ENCODE measurements at places on chromosomes 13 and 19. TPM values are rescaled to one million over a fixed set of nuclear protein-coding genes. Genes with fewer than 3 reads are reported as not detected.
A peak's percentile ranks its signal among the peaks of the same experiment; 100 is the strongest.

- DNase-seq = no peak
- H3K4me1 ChIP-seq = no peaks in the 10 kb centered on the region
- peak overlapping the region; percentile 28 for H3K4me3 ChIP-seq
- peaks cover 3% of the 10 kb centered on the region for H3K36me3 ChIP-seq
Measured at GRCh38 chr13:48404952-48405351, 8.0 kb downstream of the LPAR6 start.

DNA sequence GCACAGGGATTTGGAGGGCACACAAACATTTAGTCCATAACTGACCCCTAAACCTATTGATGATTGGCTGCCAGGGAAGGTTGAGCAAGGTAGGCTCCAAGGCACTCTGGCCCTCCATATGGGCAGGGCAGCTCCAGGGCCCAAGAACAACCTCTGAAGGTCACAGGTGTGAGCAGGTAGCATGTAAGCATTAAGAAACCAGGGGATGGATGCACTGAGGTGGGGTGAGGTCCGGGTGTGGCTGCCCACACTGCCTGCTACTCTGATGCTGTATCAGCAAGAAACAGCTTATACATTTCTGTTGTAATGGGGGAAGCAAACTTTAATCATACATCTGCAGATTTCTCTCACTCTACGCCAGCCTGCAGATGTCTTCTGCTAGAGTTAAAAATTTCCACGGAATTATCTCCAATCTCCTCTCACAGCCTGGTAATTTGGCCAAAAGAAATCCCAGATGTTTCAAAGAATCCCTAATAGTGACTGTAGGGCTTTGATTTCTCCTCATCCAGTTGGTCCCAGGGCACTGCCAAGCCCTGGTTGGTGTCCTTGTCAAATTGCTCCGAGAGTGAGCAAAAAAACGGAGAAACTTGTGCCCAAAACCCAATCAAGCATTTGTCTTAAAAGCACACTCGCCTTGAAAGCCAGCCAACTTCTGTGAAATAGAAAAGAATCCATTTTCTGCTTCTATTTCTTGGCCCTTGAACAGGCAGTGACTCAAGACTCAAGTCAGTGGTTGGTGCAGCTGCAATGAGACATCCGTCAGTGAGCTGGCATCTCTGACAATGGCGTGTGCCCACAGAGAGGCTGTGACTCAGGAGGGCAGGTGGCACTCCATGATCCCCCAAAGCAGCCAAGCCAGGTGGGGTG lies 72.5 kb upstream of the MRI1 start:
- no peak overlapping the region for H3K27ac ChIP-seq
- H3K27me3 ChIP-seq = no peaks in the 10 kb centered on the region
- no peak for DNase-seq
- H3K4me1 ChIP-seq = no peaks in the 10 kb centered on the region

DNA sequence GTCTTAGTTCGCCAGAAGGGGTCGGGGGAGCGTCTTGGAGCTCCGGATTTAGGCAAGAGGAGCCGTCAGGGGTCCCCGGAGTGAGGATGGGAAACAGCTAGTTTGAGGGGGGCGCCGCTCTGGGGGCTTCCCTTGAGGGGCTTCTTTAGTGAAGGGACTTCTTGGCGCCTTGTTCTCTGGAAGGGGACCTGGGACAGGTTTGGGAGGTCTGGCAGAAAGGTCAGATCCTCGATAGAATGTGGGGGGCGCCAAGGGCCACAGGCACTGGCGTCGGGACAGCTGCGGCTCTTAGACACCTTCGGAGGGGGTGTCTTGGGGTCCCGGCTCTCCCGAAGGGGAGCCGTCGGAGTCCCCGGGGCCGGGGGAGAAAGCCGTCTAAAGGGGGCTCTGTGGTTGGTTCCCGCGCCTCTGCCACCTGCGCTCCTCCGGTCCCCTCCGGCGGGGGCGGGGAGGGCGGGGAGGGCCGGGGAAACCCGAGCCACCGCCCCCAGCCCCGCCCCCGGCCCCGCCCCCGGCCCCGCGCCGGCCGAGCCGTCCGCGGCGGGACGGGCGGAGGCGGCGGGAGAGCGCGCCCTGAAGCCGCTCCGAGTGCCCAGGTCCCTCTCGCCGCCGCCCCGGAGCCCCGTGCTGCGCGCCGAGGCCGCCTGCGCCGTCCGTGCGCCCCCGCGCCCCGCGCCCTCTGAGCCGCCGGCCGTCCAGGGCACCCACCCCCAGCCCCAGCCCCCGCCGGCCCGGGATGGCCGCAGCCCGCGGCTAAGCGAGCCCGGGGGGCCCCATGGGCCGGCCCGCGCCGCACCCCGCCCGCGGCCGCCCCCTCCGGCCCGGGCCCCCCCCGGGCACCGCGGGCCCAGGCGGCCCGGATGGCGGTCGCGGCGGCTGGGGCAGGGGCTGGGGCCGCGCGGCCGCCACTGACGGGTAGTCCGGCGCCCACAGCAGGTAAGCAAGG lies at the start of gene NRTN:
Gene NRTN, plus strand, starts transcription at position 552 of the 946 bp plus-strand sequence. CDS start 19,099 bp downstream, outside the sequence.
- no peaks in the 10 kb centered on the region for H3K36me3 ChIP-seq
- H3K27ac ChIP-seq = no peak within 1 kb of the TSS
- DNase-seq = no peak
- peaks cover 70% of the 10 kb centered on the region for H3K27me3 ChIP-seq
- H3K4me3 ChIP-seq = peak within 1 kb of the TSS; percentile 43
- H3K4me1 ChIP-seq = no peaks in the 10 kb centered on the region

DNA sequence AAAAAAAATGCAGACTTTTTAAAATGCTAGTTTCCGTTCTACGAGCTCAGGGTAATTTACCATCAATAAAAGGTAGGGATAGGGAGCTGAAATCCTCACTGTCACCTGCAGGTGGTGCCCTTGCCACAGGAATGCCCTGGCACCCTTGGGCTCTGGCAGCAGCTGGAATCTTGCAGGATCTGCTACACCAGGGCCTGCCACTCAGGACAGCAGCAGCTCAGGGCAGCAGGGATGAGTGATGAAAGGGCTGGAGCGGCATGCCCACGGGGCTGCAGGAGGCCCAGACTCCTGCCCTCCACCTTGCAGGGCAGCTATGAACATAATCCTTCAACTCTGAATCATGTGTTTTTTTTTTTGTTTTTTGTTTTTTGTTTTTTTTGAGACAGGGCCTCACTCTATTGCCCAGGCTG lies 54.0 kb downstream of the GNG7 start:
- H3K4me1 ChIP-seq = no peaks in the 10 kb centered on the region
- no peak overlapping the region for H3K27ac ChIP-seq
- H3K36me3 ChIP-seq = no peaks in the 10 kb centered on the region
- H3K27me3 ChIP-seq = no peaks in the 10 kb centered on the region
- peak; percentile 78 for DNase-seq
- H3K4me3 ChIP-seq = no peak overlapping the region

DNA sequence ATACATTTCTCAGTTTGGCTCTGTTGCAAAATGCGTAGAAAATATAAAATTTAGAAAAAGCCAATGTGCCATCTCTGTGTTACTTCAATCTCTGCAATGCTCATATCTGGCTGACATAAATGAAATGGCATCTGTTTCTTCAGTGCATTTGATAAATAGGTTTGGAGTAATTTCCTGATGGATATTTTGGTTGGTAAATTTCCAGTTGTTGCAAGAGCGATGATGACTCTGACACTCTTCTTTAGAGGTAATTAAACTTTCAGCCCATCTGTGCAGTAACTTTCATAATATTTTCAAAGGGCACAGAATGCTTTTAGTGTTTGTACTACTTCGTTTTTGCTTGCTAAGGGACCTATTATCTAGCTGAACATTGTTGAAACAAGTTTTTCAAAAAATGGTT lies 1286.4 kb downstream of the PCDH9 start:
- H3K4me1 ChIP-seq = no peaks in the 10 kb centered on the region
- no peak for DNase-seq
- no peak overlapping the region for H3K27ac ChIP-seq
- no peak overlapping the region for H3K4me3 ChIP-seq
- no peaks in the 10 kb centered on the region for H3K27me3 ChIP-seq
- H3K36me3 ChIP-seq = no peaks in the 10 kb centered on the region

DNA sequence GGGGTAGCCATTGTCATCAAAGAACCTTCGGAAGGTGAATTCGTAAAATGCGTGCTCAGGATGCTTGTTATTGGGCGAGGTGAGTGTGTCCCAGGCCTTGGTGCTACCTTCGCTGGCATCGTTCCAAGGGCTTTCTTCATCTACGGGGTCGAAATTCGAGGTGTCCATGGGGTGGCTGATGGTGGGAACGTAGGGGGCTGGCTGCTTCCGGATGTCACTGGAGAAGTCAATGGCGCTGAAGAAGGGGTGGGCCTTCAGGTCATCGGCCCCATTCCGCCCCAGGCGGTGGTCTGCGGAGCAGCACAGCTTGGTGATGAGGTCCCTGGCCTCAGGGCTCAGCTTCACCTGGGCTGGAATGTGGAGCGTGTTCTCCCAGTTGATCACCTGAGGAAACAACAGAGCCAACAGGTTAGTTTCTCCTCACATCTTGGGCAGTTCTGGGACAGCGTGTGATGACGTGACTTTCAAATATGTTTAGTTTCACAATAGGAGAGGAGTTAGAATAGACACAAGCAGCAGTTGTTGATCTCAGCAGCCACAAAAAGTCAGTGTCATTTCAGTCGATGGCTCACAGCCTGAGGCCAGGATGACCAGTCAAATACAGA lies 72.5 kb upstream of the XPO4 start:
- H3K36me3 ChIP-seq = peaks cover 6% of the 10 kb centered on the region
- no peak for DNase-seq
- H3K27me3 ChIP-seq = no peaks in the 10 kb centered on the region
- H3K4me3 ChIP-seq = no peak overlapping the region

GRCh38 chr13:112450904-112451240 lies 74.7 kb downstream of the SPACA7 start:
- H3K4me3 ChIP-seq = no peak overlapping the region
- no peak overlapping the region for H3K27ac ChIP-seq
- no peaks in the 10 kb centered on the region for H3K36me3 ChIP-seq
- H3K27me3 ChIP-seq = no peaks in the 10 kb centered on the region

DNA sequence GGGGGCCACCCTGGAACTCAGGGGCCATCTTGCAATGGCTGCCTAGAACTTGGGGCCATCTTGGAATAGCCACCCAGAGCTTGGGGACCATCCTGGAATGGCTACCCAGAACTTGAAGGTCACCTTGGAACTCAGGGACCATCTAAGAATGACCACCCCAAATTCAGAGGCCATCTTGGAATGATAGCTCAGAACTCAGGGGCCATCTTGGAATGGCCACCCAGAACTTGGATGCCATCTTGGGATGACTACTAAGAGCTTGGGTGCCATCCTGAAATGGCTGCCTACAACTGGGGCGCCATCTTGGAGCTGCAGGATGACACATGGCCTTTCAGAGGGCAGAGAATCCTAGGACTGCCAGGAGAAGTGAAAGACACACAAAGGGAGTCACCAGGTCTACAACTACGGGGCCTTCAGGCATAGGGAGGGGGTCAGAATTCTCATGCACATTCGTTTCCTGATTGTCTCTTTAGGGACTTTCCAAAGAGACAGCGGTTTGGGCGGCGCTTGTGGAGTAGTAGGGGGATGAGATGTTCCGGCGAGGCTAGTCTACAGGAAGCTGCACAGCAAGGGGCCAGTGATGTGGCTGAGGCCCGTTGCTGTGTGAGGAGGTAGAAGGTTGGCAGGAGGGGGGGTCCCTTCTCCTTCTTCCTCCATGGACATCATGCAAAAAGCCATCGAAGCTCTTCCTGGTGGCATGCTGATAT lies 125.0 kb downstream of the IER2 start:
- no peaks in the 10 kb centered on the region for H3K36me3 ChIP-seq
- no peak for DNase-seq
- H3K27ac ChIP-seq = no peak overlapping the region

- H3K4me1 ChIP-seq = no peaks in the 10 kb centered on the region
- H3K27ac ChIP-seq = no peak overlapping the region
- no peaks in the 10 kb centered on the region for H3K27me3 ChIP-seq
- no peak overlapping the region for H3K4me3 ChIP-seq
Measured at GRCh38 chr19:42469311-42470235, 26.8 kb upstream of the CXCL17 start.

DNA sequence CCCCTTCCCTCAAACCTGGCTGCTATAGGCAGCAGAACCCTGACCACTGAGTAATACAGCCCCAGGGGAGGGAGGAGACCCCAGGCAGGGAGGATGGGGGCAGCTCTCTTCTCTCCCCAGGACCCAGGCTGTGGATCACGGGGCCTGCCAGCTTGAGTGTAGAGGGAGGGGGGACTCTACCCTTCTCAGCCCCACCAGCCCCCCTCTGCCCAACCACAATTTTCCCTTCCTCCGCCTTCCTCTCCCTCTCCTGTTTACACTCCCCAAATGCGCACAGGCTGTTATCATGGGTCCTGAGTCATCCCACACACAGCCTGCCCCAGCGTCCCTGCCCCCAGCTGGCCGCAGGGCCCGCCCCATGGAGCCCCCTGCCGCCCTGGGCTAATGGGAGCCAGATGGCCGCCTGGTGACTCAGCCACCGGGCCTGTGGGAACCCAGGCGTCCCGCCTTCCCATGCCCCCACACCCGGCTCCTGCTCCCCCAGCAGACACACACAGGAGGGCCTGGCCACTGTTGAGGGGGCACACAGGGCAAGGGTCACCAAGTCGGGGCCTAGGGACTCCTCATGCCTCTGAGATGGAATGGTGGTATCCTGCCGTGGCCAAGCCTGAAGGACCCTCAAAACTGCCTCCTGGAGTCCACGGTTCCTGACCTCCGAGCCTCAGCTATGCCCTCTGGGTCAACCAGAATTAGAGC lies 13.6 kb downstream of the CCDC97 start:
- no peak overlapping the region for H3K4me3 ChIP-seq
- H3K27ac ChIP-seq = peak overlapping the region; percentile 72
- H3K4me1 ChIP-seq = peaks cover 57% of the 10 kb centered on the region
- no peaks in the 10 kb centered on the region for H3K27me3 ChIP-seq
- H3K36me3 ChIP-seq = peaks cover 38% of the 10 kb centered on the region

DNA sequence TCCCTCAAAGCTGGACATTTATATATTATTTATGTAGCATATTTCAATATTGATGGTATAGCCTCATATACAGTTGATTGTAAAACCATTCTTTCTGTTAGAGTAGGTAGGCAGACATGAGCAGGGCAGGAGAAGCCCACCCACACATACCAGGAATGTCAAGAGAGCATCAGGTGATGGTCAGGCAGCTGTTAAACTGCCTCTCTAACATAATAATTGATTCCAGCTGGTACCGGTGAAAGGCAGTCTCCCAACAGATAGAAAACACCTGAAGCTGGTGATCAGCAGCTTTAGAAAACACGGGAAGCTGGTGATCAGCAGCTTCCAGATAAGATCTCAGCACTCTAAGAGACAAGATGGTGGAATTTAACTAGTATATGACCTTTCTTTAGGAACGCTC lies 132.9 kb downstream of the SLITRK6 start:
- no peak for DNase-seq
- H3K27ac ChIP-seq = no peak overlapping the region
- no peak overlapping the region for H3K4me3 ChIP-seq

GRCh38 chr19:12841094-12841493 lies 2.8 kb downstream of the MAST1 start:
- H3K4me3 ChIP-seq = peak overlapping the region; percentile 42
- H3K27ac ChIP-seq = no peak overlapping the region
- no peaks in the 10 kb centered on the region for H3K36me3 ChIP-seq
- peaks cover 6% of the 10 kb centered on the region for H3K4me1 ChIP-seq
- peaks cover 81% of the 10 kb centered on the region for H3K27me3 ChIP-seq

Gene CABP5
- total RNA-seq = not detected

Gene GZMM
- not detected for total RNA-seq

Gene KLHL1
- total RNA-seq = not detected

Gene ACTN4
- total RNA-seq = 127 TPM

Gene NBEA
- 4.8 TPM for total RNA-seq

Gene RFC3
- total RNA-seq = 2.9 TPM

Gene BCAM
- total RNA-seq = 20.0 TPM

Gene CD70
- total RNA-seq = not detected

Gene ZNF491
- 0.93 TPM for total RNA-seq

Gene ZNF331
- total RNA-seq = 10.3 TPM
